ENCODE measurements at places on chromosomes 7 and 10.

DNA sequence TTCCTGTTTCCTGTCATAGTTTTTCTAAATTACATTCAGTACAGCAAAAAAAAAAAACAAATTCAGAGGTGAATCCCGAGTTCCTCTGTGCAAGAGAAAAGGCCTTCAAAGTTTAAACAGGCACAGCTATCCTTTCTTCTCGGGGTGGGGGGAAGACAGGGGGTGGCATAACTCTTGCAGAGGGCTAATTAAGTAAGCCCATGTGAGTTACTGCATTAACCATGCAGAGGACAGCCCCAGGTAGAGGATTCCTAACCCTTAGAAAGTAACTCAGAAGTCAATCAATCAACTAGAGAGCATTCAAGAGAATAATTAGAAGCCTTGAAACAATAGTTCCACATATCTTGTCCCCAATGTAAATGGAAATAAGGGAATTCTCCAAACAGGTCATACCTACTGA, 170.9 kb downstream of the CSTF2T start:
- no peak for DNase-seq

DNA sequence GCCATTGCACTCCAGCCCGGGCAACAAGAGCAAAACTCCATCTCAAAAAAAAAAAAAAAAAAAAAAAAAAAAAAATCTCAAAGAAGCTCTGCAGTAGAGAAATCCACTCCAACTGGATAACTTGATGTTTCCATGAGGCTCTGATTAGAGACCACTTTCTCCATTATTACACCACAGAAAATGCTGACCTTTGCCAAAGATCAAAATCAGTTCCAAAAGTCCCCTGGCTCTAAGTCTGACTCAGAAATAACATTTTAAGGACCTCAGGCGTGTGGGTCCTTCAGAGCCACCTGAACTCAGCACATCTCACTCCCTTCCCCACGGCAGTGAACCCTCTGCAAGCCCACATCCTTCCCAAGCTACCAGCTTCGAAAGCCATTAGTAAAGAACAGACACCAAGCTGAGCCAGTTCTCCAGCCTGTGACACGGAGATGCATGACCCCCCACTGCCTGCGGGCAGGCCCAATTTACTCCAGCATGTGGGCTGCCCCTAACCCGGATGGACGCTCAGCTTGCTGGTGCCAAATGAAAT, 13.8 kb upstream of the TMEM120A start:
- no peak for DNase-seq

GRCh38 chr10:87660484-87661133, 931 bp downstream of the PAPSS2 start:
- no peak for DNase-seq

DNA sequence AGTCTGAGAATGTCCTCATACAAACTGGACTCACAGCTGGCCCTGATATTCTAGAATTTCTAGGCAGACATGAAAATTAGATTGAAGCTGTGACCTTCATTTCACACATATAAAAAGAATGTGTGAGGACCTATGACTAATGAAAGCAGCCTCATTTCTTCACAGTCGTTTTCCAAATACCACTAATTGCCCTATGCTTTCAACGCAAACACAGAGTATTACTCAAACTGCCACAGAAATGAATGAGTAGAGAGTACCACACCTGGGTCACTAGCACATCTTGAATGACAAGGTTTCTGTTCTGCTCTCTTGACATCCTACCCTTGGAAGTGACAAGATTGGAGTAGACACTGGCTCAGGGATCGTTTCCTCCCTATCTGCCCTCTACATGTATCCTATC, 142.4 kb downstream of the C1GALT1 start:
- no peak for DNase-seq

- no peak for DNase-seq
Observed at GRCh38 chr7:78862411-78862900, 591.0 kb downstream of the MAGI2 start.
